ENCODE measurements at places on chromosomes 3 and 15.
A peak's percentile ranks its signal among the peaks of the same experiment; 100 is the strongest.

- DNase-seq = no peak
These were observed 27.6 kb upstream of the ULK4 start for GRCh38 chr3:41989518-41989917.

- DNase-seq = no peak
These were observed 223.3 kb upstream of the TPRG1 start for GRCh38 chr3:188948281-188948996.

- no peak for DNase-seq
These were observed 169.1 kb downstream of the VPS8 start for GRCh38 chr3:184981071-184981470.

- no peak for DNase-seq
These were observed 55.2 kb upstream of the GBE1 start for GRCh38 chr3:81816473-81817250.

DNA sequence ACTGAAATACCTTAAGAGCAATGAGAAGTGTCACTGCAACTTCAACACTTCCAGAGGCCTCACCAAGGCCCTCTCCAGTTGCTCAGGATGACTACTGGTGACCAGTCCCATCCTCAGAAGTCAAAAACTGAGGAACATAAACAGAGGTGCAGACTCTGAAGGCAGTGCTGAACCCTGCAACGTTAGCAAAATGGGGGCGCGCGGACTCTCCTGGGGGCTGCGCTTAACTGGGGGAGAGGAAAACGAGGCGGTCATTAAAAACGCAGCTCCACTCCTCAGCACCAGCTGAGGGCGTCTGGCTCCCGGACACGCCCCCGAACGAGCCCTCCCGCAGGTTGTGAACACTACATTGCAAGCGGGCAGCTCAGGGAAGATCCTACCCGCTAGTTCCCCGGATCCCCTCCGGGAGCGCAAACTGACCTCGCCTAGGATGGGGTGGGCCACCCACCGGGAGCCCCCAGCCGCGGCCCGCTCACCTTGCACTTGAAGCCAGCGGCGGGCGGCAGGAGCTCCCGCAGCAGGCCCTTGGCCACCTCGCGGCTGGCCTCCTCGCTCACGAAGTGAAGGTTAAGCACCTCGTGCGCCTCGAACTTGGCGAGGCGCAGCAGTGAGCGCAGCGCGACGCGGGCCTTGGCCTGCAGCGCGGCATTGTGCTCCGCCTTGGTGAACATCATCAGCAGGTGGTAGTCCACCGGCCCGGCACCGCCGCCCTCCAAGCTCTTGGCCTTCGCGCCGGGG lies 711 bp downstream of the XXYLT1 start:
- DNase-seq = peak; percentile 26

- DNase-seq = no peak
These were observed 273.3 kb upstream of the ICE2 start for GRCh38 chr15:60751985-60752952.

DNA sequence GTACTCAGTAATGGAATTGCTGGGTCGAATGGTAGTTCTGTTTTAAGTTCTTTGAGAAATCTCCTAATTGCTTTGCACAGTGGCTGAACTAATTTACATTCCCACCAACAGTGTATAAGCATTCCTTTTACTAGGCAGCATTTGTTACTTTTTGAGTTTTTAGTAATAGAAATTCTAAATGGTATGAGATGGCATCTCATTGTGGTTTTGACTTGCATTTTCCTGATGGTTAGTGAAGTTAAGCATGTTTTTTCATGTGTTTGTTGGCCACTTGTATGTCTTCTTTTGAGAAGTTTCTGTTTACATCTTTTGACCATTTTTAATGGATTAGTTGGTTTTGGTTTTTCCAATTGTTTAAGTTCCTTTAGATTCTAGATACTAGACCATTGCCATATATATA lies 28.4 kb downstream of the TP63 start:
- DNase-seq = no peak

DNA sequence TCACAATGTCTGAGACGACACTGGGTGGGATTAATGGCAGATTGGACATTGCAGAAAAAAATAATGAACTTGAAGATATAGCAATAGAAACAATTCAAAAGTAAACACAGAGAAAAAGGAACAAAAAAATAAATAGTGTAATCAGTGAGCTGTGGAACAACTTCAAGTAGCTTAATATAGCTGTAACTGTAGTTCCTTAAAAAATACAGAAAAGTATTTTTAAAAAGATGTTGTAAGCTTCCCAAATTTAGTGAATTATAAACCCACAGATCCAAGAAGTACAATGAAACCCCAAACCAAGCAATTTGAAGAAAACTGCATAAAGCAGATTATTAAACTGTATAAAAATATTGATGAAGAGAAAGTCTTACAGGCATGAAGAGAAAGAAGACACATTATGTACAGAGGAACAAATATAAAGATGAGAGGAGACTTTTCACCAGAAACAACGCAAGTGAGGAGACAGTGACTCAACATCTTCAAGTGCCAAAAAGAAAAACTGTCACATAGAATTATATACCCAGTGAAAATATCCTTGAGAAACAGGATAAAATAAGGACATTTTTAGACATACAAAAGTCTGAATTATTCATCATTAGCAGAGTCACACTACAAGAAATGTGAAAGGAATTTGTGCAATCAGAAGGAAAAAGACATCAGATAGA lies 176.4 kb downstream of the NFKBIZ start:
- DNase-seq = no peak

Data from activated CD4-positive, alpha-beta T cell treated with anti-CD3 and anti-CD28 coated beads, Interleukin-2, amount 50 U/mL, for 4 hours (primary cell).